ENCODE measurements at places on chromosomes 1 and 21.

GRCh38 chr21:44949779-44950198 is 10.0 kb downstream of the SLX9 start:
- H3K4me3 ChIP-seq, result no peak overlapping the region
- no peaks in the 10 kb centered on the region for H3K27me3 ChIP-seq
- no peaks in the 10 kb centered on the region for H3K4me1 ChIP-seq
- peak overlapping the region; percentile 36 for H3K27ac ChIP-seq
- H3K36me3 ChIP-seq, result no peaks in the 10 kb centered on the region

GRCh38 chr1:175803413-175803812 is 60.0 kb upstream of the TNR start:
- no peak overlapping the region for H3K4me3 ChIP-seq
- H3K27ac ChIP-seq, result no peak overlapping the region
- no peaks in the 10 kb centered on the region for H3K4me1 ChIP-seq
- no peaks in the 10 kb centered on the region for H3K27me3 ChIP-seq
- no peaks in the 10 kb centered on the region for H3K36me3 ChIP-seq

GRCh38 chr1:30371888-30372791 is 351.2 kb downstream of the MATN1 start:
- H3K4me3 ChIP-seq, result no peak overlapping the region
- H3K27ac ChIP-seq, result no peak overlapping the region
- no peaks in the 10 kb centered on the region for H3K27me3 ChIP-seq
- DNase-seq, result no peak
- no peaks in the 10 kb centered on the region for H3K36me3 ChIP-seq

GRCh38 chr1:171017426-171017825 is 73.3 kb upstream of the FMO3 start:
- DNase-seq, result no peak
- H3K4me1 ChIP-seq, result no peaks in the 10 kb centered on the region
- no peaks in the 10 kb centered on the region for H3K36me3 ChIP-seq
- no peak overlapping the region for H3K27ac ChIP-seq
- H3K4me3 ChIP-seq, result no peak overlapping the region

DNA sequence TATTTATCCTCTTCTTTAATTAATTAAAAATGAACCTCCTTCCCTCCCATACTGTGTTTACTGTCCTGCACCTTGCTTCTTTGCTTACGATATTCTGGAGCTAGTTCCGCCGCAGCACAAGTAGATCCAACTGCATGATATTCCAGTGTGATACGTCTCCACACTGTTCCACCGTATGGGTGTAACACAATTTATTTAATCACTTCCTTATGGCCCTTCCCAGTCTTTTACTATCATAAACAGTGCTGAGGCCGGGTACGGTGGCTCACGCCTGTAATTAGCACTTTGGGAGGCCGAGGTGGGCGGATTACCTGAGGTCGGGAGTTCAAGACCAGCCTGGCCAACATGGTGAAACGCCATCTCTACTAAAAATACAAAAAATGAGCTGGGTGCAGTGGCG is 25.7 kb downstream of the CNST start:
- no peaks in the 10 kb centered on the region for H3K27me3 ChIP-seq
- H3K27ac ChIP-seq, result peak overlapping the region; percentile 16
- no peak overlapping the region for H3K4me3 ChIP-seq
- DNase-seq, result no peak

DNA sequence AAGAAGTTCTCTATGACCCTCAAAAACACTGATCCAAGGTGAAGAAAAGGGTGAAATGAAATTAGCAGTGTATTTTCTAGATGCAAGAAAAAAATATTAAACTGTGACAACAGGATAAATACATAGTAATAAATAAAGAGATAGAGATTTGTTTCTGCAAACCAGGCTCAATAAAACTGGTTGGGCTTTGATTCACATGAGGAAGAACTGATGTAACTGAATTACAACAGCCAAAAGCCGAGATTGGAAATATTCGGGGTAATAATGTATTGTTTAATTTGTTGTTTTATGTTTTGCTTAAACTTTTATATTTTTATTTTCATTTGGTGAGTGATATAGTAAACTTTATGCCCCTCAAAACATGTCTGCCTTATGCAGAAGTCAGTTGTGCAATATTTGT is 285.0 kb downstream of the BRINP3 start:
- no peaks in the 10 kb centered on the region for H3K27me3 ChIP-seq
- no peak overlapping the region for H3K27ac ChIP-seq
- no peaks in the 10 kb centered on the region for H3K36me3 ChIP-seq
- H3K4me3 ChIP-seq, result no peak overlapping the region
- no peaks in the 10 kb centered on the region for H3K4me1 ChIP-seq

GRCh38 chr1:109282497-109282951 is 421 bp downstream of the PSRC1 start:
- peaks cover 7% of the 10 kb centered on the region for H3K4me1 ChIP-seq
- peak overlapping the region; percentile 53 for H3K4me3 ChIP-seq
- DNase-seq, result peak; percentile 34
- H3K27ac ChIP-seq, result peak overlapping the region; percentile 66
- no peaks in the 10 kb centered on the region for H3K27me3 ChIP-seq

- H3K36me3 ChIP-seq, result no peaks in the 10 kb centered on the region
- no peak for DNase-seq
- H3K4me3 ChIP-seq, result no peak overlapping the region
- no peaks in the 10 kb centered on the region for H3K4me1 ChIP-seq
- no peaks in the 10 kb centered on the region for H3K27me3 ChIP-seq
Observed at GRCh38 chr21:31490443-31490842, 146.4 kb upstream of the TIAM1 start.

GRCh38 chr1:75643460-75643859 is 32.5 kb upstream of the SLC44A5 start:
- no peaks in the 10 kb centered on the region for H3K4me1 ChIP-seq
- no peaks in the 10 kb centered on the region for H3K36me3 ChIP-seq
- DNase-seq, result no peak
- H3K27me3 ChIP-seq, result no peaks in the 10 kb centered on the region
- H3K27ac ChIP-seq, result no peak overlapping the region

DNA sequence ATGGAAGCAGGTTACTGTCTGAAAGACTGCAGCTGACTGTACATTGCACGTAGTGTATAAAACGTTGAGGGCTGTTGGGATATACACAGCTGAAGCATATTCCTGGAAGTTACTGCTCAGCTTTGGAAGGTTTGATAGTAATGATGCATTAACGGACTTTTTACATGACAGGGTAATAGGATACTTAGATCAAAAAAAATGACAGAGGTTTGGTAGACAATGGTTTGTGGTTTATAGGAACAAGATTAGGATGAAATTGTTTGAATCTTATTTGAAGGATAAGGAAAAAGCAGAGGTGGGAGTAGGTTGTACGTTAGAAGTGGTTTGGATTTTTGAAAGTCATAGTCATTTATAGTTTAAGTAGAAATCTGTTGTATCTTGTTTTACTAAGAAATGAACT is 33.0 kb downstream of the ADGRL2 start:
- H3K27me3 ChIP-seq, result no peaks in the 10 kb centered on the region
- H3K4me3 ChIP-seq, result no peak overlapping the region
- no peak overlapping the region for H3K27ac ChIP-seq
- no peaks in the 10 kb centered on the region for H3K4me1 ChIP-seq
- no peaks in the 10 kb centered on the region for H3K36me3 ChIP-seq

DNA sequence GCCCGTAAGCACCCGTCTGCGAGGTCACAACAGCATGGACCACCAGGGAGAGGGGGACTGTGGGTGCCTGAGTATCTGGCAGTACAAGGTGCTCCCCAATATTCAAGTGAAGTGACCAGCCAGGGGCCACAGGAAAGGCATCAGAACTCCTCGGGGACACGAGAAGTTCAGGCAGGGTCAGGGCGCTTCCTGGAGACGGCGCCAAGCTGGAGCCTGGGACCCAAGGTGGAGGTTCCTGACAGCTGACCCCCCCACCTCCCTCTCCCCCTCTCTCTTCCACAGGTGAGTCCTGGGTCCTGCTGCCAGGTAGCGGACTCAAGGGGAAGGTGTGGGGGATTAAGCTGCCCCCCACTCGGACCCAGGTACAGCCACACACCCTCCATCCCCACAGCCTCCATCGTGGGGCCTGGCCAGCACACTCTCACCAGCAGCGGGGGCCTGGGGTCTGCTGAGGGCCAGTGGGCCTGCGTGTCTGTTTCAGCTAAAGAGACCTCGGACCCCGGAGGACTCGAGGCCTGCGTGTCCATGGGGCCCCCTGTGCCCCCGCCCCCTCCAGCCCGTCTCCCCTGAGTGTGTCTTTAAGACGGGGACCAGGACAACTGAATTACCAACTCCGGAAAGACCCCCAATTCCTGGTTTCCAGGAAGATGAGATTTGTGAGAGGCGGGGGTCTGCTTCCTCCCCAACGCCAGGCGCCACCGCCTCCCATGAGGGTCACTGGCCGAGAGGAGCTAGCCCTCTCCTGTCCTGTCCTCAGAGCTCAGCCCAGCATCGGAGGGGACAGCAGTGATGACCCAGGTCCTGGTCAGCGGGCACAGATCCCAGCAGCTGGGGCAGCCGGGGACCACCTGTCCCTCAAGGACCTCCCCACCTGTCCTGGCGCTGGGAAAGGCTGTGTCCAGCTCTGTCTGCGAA is 6.2 kb downstream of the TNFRSF18 start:
- no peaks in the 10 kb centered on the region for H3K36me3 ChIP-seq
- no peak overlapping the region for H3K27ac ChIP-seq
- no peak overlapping the region for H3K4me3 ChIP-seq
- no peak for DNase-seq
- H3K4me1 ChIP-seq, result peaks cover 8% of the 10 kb centered on the region

- DNase-seq, result peak; percentile 76
- no peaks in the 10 kb centered on the region for H3K36me3 ChIP-seq
- no peaks in the 10 kb centered on the region for H3K4me1 ChIP-seq
- H3K27me3 ChIP-seq, result no peaks in the 10 kb centered on the region
- no peak overlapping the region for H3K4me3 ChIP-seq
- H3K27ac ChIP-seq, result peak overlapping the region; percentile 89
Observed at GRCh38 chr1:206631085-206631509, 4.2 kb upstream of the DYRK3 start.

DNA sequence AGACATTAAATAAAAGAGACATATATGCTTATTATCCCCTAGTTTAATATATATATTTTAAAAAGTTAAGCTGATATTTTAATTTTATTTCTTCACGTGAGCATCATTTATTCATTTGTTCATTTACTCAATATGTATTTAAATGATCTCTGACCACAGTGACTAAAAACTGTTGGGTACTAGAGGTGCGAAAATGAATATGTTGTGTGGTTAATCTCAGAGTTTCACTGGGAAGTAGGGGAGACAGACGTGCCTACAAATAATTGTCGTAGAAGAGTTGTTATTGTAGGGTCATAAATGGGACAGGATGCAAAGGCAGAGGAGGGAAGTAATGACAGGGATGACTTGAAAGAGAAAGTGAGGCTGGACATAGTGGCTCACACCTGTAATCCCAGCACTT is 213.0 kb upstream of the CACYBP start:
- H3K27me3 ChIP-seq, result no peaks in the 10 kb centered on the region
- H3K4me3 ChIP-seq, result no peak overlapping the region
- no peaks in the 10 kb centered on the region for H3K36me3 ChIP-seq
- H3K4me1 ChIP-seq, result no peaks in the 10 kb centered on the region
- no peak overlapping the region for H3K27ac ChIP-seq

DNA sequence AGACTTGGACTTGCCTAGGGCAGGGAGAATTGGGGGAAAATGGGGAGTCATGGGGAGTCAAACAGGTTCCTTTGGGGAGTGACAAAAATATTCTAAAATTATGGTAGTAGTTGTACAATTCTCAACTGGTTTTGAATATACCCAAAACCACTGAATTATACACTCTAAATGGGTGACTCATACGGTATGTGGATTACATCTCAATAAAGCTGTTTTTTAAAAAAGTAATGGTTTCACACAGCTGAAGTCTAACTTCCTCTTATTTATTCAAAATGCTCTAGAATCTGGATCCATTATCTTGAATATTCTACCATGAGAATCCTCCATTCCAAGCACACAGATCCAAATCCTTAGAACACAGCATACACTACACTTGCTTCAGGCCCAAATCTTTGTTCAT is 11.1 kb downstream of the EIF4G3 start:
- no peak overlapping the region for H3K27ac ChIP-seq
- no peaks in the 10 kb centered on the region for H3K36me3 ChIP-seq
- H3K27me3 ChIP-seq, result no peaks in the 10 kb centered on the region
- H3K4me1 ChIP-seq, result no peaks in the 10 kb centered on the region

GRCh38 chr1:175166746-175167145 is 25.8 kb downstream of the KIAA0040 start:
- no peaks in the 10 kb centered on the region for H3K36me3 ChIP-seq
- no peaks in the 10 kb centered on the region for H3K4me1 ChIP-seq
- H3K27ac ChIP-seq, result no peak overlapping the region
- no peaks in the 10 kb centered on the region for H3K27me3 ChIP-seq
- no peak for DNase-seq

- H3K27ac ChIP-seq, result no peak overlapping the region
- no peak for DNase-seq
- no peaks in the 10 kb centered on the region for H3K27me3 ChIP-seq
- no peaks in the 10 kb centered on the region for H3K4me1 ChIP-seq
- H3K4me3 ChIP-seq, result no peak overlapping the region
Observed at GRCh38 chr1:3468236-3469103, 14.0 kb downstream of the ARHGEF16 start.

- no peak overlapping the region for H3K4me3 ChIP-seq
- H3K27ac ChIP-seq, result no peak overlapping the region
- H3K4me1 ChIP-seq, result no peaks in the 10 kb centered on the region
- DNase-seq, result no peak
- no peaks in the 10 kb centered on the region for H3K27me3 ChIP-seq
Observed at GRCh38 chr1:47577303-47578025, 139.6 kb downstream of the FOXD2 start.

DNA sequence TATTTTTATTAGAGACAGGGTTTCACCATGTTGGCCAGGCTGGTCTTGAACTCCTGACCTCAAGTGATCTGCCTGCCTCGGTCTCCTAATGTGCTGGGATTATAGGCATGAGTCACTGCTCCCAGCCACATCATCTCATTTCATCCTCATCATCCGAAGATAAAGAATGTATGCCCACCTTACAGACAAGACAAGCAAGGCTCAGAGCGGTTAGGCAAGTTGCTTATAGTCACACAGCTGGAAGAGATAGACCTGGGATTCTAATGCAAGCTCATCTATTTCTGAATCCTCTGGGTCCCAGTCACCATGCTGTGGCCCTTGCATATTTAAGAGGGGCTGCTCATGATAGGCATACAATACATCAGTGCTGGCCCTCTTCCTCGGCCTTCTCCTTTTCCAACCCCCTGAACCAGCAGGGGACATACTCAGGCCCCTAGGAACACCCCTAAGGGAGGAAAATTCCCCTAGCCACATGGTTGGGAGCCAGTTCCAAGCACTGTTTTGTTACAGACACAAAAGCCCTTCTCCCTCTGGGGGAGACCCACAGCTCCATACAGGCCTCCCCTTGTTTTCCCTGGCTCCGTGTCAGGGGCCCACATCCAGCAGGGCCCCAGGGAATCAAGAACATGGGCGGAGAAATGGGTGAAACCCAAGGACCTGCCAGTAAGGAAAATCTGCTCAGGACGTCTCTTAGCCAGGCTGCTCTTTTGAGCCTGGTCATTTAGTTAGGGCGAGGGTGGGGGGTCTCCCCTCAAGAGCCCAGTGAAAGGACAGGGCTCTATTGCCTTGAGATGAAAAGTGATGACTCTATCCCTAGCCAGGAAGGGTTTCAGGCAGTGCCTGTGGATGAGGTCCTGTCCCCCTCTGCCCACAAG is 6.9 kb downstream of the CSRP1 start:
- H3K27me3 ChIP-seq, result no peaks in the 10 kb centered on the region
- H3K4me1 ChIP-seq, result peaks cover 22% of the 10 kb centered on the region
- no peaks in the 10 kb centered on the region for H3K36me3 ChIP-seq
- peak; percentile 64 for DNase-seq
